ENCODE measurements at places on chromosomes 5 and 9.

DNA sequence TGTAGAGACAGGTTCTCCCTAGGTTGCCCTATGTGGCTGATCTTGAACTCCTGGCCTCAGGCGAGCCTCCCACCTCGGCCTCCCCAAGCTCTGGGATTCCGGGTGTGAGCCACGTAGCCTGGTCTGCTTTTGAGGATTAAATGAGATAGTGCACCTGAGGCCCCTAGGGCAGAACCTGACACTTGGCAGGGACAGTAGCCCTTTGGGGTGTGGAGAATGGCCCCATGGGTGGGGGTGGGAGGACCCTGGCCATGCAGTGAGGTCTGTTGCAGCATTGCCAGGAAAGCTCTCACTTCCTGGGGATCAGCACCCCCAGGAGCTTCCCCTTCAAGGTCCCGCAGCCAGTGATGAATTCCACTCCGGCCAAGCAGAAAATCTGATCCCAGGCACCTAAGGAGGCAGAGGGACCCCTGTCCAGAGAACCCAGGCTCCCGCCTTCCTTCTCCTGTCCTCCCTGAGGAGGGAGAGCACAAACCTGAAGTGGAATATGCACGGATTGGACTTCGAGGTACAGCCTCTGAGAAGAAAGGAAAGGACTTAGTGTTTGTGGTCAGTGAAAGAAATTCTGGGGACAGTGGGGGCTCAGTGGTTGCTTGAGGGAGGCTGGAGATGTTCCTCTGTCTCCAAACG is 73.9 kb upstream of the UNC5A start:
- DNase-seq = no peak

DNA sequence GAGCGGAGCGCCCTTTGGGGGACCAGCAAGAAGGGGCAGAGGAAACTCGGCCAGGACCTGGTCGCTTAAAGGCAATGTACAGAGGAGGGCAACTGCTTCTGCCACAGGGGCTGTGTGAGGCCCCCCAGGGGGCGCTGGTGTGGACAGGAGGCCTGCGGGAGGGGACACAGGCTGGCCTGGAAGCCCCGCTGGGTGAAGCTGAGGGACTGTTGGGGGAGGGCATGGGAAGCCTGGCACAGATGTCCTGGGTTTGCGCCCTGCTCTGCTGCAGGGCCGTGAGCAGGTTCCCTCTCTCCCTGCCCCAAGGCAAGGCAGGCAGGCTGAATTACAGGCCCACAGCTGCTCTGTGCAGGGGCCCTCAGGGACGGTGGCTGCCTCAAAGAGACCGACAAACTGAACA is 5.4 kb downstream of the MED22 start:
- DNase-seq = no peak

DNA sequence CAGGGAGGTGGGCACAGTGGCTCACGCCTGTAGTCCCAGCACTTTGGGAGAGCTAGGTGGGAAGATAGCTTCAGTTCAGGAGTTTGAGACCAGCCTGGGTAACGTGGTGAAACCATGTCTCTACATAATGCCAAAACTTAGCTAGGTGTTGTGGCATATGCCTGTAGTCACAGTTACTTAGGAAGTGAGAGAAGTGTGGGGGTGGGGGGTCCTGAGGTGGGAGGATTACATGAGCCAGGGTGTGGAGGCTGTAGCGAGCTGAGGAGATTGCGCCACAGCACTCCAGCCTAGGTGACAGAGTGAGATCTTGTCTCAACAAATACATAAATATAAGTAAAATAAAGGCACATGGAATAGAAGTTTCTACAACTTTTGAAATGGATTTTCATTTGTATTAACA is 23.1 kb downstream of the VCAN start:
- DNase-seq = no peak

DNA sequence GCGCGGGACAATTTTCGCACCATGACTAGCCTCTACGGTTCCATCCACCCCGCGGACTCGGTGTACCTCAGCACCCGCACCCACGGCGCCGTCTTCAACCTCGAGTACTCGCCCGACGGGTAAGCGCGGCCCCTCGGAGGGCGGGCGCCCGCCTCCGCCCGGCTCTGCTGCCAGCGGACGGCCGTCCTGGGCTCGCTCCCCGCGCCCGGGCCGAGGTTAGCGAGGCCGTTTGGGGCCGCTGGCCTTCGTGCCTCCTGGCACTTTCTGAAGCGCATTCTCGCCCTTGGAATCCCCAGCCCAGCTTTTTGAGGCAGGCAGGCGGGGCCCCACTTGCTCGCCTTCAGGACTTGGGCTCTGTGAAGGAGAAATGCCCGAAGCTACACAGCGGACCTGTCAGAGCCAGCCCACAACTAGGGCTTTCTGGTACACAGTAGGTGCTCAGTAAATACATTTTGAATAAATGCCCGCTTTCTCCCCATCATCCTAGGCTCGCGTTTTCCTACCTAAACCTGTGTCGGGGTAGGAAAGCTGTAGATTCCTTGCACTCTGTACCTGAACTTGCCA is 772 bp downstream of the DCAF10 start:
- peak; percentile 54 for DNase-seq

DNA sequence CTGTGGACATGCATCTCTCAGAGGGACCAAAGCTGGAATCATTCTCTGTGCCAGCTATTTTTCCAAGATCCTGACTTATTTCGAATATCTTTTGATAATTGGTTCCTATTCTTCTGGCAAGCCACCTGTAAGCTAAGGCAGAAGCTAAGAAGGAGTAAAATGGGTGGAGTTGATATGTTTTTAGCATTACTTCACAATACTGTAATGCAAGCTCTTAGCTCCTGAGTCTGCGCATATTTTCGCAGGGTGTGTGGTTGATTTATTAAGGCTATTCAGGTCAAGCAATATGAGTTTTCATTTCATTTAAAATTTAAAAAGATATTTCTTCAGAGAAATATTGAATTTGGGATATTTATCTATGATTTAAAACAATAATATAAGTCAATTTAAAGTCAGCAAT is 158.5 kb upstream of the ADAMTS16 start:
- DNase-seq = no peak

DNA sequence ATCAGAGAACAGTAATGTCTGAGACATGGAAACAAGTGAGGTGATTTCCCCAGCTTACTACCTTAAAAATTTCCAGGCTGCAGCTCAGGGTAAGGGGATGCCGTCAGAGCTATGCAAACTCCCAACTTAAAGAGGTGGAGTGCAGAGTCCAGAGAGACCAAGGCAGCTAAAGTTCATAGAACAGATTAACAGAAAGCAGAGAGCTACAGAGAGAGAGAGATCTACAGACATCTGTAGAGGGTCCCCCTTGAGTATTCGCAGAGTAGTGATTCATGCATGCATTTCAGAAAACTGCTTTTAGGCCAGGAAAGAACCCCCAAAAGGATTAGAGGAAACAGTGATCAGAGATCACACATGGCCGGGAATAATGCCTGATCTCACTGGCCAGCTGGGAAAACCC is 306.2 kb upstream of the PUM3 start:
- DNase-seq = no peak

- DNase-seq = no peak
Measured at GRCh38 chr5:43676083-43676840, 73.3 kb downstream of the NNT start.

GRCh38 chr9:20621471-20622329 is 599 bp downstream of the MLLT3 start:
- DNase-seq = peak; percentile 62

GRCh38 chr9:133429641-133430161 is 7.5 kb downstream of the ADAMTS13 start:
- peak; percentile 16 for DNase-seq

DNA sequence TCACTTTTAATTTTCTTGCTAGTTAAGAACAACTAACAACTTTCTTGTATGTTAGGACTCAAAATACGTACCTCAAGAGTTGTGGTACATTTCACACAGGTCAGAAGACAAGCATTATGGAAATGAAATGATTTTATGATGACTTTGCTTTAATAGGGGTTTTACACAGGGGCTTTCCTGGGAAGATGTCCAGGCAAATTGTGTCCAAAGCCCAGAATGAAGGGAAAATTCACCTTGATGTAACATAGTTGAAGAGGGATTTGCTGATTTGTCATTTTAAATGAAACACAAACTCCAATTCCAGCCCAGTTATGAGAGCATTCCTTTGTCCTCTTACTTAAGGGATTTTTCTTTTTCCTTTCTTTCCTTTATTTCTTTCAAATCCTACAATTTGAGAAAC is 89.2 kb downstream of the ARL15 start:
- DNase-seq = no peak

DNA sequence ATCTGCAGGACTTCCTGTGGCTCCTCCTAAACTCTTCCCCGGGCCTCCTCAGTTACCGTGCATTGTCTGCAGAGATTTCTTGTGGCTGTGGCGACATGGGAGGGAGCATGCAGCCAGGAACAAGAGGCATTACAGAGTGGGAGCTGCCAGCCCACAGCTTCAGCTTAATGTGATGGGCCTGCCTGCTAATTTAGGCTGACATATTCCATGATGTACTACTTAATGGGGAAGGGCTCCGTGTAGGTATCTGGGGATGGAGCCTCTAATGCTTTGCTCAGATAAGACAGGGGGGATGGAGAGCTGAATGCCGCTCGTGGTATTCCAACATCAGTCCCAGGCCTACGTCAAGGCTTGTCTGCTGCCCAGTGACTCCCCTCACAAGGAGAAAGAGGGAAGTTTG is 137.6 kb upstream of the GPR151 start:
- no peak for DNase-seq

DNA sequence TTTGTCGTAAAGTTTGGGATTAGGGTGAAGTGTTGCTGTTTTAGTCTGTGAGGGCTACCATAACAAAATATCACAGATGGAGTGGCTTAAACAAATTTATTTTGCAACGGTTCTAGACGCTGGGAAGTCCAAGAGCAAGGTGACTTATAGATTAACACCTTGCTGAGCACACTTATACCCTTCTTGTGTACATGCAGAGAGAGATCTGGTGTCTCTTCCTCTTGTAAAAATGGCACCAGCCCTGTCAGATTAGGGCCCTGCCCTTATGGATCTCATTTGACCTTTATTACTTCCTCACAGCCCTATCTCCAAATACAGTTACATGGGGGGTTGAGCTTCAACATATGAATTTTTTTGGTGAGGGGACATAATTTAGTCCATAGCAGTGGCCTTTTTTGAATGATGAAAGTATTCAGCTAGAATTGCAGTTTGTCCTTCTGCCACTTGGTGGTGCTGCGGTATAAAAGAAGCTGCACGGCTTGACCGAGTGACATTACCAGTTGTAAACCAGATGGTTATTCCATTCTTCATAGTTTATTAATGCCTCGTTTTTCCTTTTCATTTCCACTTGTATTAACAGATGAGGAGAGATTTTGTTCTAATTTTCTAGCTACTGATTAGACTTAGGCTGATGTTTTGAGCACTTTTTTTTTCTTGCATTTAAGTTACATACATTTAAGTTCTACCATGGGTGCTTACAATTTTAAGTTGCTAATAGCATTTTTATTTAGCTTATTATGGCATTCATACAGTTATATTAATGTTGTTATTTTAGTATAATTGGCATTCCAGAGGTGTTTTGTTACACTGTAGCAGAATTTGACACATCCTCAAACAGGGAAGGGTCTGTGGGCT is 19.4 kb downstream of the DCP2 start:
- DNase-seq = peak; percentile 55

- DNase-seq = no peak
Measured at GRCh38 chr5:43045236-43045635, 5.1 kb upstream of the ANXA2R start.

- no peak for DNase-seq
Measured at GRCh38 chr9:98314381-98315066, 59.1 kb upstream of the TBC1D2 start.

DNA sequence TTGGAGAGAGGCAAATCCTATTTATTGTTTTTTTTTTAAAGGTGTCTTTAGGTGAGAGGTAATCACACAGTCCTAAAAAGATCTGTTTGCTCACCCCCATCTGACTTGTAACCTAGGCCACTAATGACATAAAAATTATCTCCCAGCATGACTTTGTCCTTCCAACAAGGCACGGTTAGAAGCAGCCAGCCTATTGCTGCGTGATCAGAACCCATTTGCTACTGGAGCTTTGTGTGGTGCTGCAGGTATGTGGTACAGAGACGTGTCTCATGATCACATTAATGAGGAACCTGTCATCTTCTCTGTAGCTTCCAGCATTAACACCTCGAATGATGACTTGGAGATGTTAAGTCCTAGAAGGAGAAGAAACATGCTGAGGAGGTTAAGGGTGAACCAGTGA is 555.8 kb upstream of the TLE4 start:
- no peak for DNase-seq

GRCh38 chr5:172594867-172595466 is 46.1 kb upstream of the NEURL1B start:
- no peak for DNase-seq

DNA sequence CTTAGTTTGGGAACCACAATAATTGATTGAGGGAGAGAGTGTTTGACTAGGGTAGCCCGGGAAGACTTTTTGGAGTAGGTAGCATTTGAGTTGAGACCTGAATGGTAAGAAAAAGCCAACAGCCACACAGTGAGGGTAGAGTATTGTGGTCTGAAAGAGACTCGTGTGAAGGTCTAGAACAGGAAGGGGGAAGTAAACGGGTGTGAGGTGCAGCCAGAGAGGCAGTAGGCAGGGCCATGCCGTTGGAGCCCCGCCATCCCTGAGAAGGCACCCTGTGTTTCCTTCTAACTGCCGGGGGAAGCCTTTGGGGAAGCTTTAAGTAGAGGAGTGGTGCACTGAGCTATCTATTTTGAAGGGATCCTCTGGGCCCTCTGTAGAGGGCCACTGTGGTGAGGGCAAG is 3.5 kb upstream of the F2RL2 start:
- DNase-seq = no peak

DNA sequence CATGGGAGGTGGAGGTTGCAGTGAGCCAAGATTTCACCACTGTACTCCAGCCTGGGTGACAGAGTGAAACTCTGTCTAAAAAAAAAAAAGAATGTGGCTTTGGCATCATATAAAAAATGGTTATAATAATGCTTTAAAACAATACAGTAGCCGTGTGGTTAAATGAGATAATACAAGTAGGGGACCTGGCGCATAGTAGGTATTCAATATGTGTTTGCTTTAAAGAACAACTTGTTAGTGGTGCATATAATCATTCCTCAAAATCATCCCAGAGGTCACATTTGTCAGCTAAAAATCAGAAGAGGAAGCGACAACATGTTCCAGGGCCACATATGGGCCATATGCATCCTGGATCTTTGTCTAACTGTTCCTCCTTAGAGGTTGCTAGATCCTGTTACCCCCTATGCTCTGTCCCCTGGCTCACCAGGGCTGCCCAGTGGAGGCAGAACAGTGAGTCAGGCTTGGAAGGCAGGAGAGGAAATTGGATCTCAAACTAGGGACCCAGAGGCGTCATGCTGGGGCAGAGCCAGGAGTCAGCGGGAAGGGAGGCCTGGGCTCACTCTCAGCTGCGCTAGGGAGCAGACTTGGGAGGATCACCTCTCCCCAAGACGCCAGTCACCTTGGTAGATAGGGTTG is 27.7 kb downstream of the LHX6 start:
- no peak for DNase-seq
